T1000 (cell line): ENCODE measurements at places on chromosomes 6 and 20.

GRCh38 chr20:31560094-31560745, 44.9 kb upstream of the ID1 start:
- peak; percentile 35 for DNase-seq

- no peak for DNase-seq
Measured at GRCh38 chr6:154127657-154128056, 88.6 kb downstream of the OPRM1 start.

GRCh38 chr6:167576828-167577503, 249.7 kb upstream of the AFDN start:
- no peak for DNase-seq

- no peak for DNase-seq
Measured at GRCh38 chr6:20444786-20445271, 43.1 kb downstream of the E2F3 start.

DNA sequence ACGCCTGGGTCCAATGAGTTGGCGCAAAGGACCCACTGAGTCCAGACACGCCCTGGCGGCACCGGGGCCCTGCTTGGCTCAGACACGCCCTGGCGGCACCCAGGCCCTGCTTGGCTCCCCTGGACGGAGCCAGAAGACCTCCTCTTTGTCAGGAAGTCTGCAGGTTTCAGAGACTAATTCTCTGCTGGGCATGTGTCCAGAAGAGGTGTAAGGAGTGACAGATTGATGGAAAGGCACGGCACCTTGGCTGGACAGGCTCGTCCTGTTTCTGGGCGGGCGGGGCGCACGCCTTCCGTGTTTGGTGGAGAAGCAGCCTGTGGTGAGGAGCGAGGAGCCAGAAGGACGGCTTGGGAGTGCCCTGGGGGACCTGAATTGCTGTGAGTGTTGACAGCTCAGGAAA, 23.1 kb upstream of the DACT2 start:
- no peak for DNase-seq

DNA sequence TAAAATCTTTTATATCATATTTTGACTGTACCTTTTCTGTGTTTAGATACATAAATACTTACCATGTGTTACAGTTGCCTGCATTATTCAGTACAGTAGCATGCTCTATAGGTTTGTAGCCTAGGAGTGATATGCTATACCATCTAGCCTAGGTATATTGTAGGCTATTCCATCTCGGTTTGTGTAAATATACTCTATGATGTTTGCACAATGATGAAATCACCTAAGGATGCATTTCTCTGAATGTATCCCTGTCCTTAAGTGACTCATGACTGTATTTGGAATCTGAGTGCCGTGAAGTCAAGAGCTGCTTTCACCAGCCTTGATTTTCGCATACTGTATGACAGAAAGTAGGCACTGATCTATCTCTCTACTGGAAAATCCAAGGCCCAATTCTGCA, 129.9 kb downstream of the UTRN start:
- no peak for DNase-seq

DNA sequence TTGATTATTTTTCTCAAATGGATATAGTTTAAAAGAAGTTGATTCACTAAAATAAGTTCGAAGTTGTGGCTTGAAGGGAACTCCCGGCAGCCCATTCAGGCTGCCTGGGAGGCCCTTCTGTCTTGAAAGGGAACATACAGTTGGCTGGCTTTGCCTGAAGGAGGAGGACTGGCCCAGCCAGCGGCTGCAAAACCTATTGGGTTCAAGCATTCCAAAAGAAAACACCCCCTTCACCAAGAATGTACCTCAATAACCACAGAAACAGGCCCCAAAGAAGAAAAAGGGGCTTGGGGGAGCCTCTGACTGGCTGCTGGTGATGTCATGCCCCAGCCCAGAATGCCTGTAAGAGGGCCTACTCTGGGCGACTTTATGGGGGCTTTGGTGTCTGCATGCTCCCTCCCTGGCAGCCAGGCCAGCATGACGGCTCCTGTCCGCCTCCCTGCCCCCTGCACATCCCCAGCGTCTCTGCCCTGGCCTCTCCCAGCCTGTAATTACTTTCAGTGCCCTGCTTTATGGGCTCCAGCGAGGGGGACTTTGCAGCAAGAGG, 36.5 kb downstream of the MAFB start:
- no peak for DNase-seq

GRCh38 chr6:6405997-6406714, 85.7 kb upstream of the F13A1 start:
- DNase-seq: no peak

DNA sequence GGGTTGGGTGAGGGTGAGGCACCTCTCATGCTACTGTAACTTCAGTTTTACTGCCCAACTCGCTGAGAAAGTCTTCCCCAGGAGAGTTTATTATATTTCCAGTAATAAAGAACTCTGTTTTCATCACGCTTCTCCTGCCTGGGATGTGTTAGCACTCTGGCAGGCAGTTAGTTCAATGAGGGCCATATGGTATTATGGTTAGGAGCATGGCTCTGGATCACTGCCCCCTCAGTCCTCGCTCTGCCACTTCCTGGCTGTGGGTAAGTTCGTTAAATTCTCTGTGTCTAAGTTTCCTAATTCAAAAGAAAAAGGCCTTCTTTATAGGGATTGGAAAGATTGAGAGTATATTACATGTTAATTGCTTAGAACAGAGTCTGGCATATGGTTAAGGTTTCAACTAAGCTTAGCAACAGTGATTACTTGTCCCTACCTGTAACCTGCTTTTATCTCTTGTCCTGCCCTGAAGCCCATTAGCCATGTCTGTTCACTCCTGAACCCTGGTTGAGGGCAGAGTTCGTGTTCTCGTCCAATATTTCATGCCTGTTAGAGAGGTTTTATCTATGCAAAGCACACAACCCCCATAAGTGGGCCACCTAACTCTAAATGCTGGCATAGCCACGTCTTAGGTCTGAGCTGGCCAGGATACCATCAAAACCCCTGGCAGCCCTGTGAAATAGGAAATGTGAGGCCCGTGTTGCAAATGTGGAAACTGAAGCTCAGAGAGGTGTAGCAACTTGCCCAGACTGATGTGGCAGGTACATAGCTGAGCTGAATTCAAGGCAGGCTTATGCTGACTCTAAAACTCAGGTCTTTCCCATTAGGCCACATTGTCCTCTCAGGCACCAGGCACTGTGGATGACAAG, 342.5 kb upstream of the JARID2 start:
- no peak for DNase-seq
